ENCODE measurements at places on chromosomes 1 and 21.

DNA sequence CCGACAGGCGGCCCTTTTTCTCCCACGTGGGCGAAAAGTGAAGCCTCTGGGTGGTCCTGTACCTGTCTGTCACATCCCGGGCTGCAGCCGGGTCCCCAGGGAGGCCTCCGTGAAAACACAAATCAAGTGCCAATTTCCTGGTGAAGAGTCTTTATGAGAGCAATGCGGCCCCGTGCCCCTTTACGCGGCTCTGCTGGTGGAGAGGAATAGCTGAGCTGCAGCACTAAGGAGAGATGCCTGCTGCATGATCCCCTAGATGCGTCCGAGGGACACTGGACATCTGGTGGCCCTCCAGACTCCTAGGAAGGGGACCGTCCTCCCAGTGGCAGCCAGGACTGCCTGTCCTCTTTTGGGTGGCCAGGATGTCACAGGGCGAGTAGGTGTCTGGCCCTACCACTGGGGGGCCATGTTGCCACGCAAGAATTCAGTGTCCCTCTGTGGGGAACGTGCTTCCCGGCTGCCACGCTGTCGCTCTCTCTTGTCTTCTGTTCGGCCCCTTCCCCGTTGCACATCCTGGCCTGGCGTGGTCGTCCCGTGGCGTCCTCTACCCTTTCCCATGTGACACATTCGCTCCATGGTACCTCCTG, 38.7 kb downstream of the COL18A1 start:
- no peak for DNase-seq

DNA sequence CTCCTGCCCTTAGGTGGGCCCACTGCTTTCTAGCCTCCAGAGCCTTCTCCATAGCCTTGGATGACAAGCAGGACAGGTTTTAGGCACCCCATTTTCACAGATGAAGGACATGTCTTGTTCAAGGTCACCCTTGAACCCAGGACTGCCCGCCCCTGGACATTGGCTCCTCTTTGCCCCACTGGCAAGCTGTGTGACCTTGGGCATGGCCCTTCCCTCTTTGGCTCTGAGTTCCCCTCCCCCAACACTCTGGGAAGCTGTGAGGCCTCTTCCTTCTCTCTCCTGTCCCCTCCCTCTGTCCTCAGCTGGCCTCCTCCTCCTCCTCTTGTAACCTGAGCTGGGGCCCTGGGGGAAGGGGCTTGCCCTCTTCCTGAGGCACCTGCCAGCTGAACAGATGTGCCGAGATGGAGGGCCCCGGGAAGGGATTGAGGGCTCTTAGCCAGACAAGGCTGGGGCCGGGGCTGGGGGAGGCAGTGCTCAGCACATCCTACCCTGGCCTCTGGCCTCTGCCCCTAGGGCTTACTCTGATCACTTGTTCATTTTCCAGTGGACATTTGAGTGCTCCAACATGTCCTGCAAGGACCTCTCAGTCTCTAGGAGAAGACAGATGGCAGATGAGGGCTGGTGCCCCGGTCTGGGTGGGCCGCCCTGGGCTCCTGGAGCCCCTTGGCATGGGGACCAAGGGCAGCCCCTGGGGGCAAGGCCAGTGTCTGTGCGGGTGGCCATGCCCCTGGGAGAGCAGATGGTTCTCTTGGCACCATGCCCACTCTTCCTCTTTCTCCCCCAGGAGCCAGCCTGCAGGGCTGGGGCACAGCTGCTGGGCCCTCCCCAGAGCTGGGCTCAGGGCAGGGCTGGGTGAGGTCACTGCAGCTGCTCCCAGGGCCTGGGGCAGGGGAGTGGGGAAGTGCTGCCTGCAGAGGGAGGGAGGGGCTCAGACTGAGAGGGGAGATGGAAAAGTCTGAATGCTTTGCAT, 10.7 kb downstream of the FOXO6 start:
- no peak for DNase-seq

- DNase-seq: no peak
Observed at GRCh38 chr1:155272466-155273342, 600 bp downstream of the CLK2 start.

- DNase-seq: no peak
Observed at GRCh38 chr21:24050231-24050630, 1557.0 kb downstream of the MRPL39 start.

DNA sequence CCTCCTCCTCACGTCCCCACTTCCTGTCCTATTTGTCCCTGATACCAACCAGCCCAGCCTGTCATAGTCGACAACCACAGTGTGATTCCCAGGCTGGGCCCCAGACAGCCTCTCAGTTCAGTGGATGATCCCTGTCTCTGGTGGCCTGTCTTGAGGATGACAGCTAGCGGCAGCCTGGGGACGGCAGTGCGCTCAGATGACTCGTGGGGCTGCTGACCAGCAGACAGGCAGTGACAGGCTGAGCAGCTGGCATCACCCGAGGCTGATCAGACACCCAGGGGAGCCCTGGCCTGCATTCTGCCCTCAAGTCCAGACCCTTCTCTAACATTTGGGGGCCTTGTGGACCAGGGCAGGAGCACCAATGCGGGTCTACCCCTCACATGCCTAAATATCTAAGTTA, 21.0 kb downstream of the NKAIN1 start:
- no peak for DNase-seq

DNA sequence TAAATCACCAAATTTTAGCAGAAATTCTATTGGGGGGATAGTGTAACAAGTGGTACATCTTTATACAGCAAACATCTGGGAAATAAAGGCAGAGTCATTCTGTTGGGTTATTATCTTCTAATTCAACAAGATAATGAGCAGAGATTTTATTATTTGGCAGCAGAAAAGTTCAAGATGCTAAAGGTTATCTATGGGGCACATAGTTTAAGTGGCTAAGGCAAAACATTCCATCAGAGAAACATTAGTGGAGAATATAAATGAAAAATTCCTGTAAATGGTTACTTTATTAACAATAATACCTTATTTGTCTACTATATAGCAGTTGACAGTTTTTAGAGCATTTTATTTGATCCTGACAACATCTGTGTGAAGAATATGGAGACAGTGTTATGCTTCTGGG, 815.7 kb downstream of the NCAM2 start:
- DNase-seq: no peak

GRCh38 chr1:207003210-207003609, 29.3 kb downstream of the C1orf116 start:
- no peak for DNase-seq

- DNase-seq: peak; percentile 87
Observed at GRCh38 chr1:109739738-109740614, 862 bp downstream of the GSTM3 start.

DNA sequence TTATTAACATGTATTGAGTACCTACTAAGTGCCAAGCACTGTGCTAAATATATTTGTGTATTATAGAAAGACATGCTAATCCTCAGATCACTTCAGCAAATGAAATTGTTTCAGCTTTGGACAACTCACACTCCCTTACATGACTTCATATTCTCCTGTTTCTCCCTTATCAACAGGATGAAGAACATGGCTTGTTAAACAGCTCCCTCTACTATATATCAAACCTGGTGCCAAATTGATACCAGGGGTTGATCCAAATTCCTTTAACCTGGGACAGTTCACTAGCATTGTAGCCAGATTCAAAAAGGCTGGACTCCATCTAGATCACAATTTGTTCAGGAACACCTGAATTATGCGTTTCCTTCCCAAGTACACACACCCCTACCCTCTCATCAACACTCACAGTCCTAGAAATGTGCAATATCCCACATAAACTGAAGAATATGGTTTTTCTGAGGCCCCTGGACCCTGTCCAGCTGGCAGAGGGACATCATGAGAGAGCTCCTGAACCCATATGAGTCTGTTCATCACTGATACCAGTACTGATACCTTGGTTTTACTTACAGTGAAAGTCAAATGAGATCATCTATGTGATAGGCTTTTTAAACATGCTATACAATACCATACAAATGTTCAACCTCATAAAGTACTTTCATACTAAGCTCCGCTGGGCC, 47.0 kb upstream of the PALMD start:
- DNase-seq: no peak

DNA sequence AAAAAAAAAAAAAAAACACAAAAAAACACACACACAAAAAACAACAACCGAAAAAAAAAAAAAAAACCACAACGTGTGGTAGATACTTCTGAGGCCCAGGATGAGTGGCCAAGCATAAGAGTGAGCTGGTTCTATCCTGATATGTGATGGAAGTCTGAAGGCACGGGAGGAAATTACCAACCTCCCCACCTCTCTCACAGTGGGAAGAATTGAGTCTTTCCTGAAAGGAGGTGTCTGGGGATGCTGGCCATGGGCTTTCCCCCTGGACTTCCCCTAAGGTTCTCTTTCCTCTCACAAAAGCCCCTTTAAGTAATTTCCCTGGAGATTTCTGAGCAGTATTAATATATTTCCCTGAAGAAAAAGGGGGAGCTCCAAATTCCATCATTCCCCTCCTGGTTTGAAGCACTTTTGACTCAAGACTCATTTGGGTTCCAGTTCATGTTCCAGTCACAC, 5.2 kb downstream of the TMCC2 start:
- no peak for DNase-seq

- DNase-seq: peak; percentile 27
Observed at GRCh38 chr1:46180082-46180616, 3.9 kb upstream of the P3R3URF start.

DNA sequence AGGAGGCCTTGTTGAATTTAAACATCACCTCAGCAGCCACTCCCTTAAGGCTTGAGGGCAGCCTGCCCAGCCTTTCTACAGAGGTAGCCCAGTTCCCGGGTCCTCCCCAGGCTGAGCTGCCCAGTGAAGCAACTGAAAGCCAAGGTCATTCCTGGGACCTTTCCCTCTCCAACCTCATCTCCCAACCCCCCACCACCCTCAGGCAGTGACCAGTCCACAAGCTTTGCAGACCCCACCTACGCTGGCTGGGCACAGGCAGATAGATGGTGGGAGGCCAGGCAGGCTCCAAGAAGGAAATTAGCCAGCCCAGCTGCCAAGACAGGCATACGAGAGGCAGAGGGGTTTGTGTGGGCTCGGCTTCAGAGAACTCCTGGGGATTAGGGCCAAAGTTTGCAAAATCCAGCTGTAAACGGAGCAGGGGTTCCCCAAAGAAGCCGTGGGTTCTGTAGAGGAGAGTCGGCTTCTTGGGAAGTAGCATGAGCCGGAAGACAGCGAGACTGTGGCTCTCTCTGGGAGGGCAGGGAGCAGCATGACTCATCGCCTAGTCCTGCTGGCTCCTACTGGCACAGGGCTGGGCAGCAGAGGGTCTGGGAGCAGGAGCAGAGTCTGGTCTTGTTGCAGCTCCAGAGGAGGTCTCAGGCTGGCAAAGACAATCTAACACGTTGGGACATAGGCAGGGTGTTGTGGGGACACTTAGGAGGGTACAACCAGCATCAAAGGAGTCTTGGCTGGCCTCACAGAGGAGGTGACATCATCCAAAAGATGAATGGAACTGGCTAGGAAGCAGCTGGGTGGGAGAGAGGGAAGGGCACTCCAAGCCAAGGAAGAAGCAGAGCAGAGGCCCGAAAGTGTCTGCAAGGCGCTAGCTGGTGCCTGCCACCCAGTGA, 2.8 kb upstream of the ZC3H12A start:
- DNase-seq: no peak

DNA sequence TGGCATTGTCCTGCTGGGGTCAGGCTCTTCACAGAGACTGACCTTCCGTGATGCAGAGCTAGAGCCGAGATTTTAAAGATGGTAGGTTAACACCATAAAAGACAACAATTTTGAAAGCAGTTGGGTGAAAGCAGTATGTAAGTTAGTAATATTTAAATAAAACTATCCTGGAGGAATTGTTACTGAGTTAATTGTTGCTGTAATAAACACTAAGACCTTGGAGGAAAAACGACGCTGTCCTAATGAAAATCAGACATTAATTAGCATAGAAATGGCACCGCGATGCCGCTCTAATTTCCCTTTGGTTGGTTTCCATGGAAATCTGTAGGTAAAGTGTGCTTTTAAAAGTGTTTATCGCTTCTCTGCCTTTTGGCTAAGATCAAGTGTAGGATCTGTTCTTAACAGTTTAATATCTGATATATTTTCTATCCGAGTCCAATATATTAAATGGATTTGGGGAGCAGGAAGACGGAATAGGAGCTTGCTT, 745 bp upstream of the ANP32E start:
- DNase-seq: no peak

- no peak for DNase-seq
Observed at GRCh38 chr1:201759194-201759815, 69.7 kb upstream of the IPO9 start.

DNA sequence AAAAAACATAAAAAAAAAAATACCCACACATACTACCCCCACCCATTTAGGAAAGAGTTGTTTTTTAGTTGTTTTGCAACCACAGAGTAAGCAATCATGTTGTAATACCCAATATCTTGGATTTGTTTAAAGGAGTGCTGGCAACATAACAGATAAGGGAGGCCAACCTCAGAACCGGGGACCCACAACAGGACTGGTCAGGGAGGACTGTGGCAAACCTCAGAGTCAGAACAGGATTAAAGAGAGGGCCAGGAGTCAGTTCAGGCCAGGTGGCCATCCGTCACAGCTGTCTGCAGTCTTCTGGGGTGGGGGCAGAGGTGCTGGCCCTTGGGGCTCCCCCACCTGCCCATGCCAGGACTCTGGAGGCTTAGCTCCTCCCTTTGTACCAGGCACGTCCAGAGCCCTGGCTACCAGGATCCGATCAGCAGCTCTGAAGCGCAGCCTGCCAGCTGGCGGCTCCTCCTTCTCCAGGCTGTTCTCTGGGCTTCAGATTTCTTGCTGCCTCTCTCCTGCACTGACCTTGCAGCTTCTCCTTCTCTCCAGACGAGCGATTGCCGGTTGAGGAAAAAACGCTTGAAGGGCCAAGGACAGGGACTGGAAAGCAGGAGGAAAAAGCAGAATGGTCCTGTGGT, 7.9 kb downstream of the H6PD start:
- DNase-seq: no peak

GRCh38 chr1:20477348-20478056, 8.5 kb downstream of the CAMK2N1 start:
- no peak for DNase-seq

DNA sequence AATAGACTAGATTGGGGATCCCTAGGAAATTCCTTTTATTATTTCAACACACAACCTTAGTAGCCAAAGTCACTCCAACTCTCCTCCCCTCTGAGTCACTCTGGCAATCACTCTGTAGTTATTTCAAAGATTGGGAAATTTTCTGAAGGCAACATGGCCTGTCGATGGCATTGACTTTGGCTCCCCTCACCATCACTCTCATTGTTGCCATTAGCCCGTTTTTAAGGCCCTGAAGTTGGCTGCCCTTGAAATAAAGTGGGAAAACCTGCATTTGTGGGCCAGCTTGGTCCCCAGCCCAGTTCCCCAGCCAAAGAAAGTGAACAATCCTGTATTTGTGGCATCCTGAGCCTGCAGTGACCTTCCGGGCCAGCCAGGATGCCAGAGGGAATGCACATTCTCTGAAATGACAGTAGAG, 52.5 kb downstream of the CDC7 start:
- no peak for DNase-seq

DNA sequence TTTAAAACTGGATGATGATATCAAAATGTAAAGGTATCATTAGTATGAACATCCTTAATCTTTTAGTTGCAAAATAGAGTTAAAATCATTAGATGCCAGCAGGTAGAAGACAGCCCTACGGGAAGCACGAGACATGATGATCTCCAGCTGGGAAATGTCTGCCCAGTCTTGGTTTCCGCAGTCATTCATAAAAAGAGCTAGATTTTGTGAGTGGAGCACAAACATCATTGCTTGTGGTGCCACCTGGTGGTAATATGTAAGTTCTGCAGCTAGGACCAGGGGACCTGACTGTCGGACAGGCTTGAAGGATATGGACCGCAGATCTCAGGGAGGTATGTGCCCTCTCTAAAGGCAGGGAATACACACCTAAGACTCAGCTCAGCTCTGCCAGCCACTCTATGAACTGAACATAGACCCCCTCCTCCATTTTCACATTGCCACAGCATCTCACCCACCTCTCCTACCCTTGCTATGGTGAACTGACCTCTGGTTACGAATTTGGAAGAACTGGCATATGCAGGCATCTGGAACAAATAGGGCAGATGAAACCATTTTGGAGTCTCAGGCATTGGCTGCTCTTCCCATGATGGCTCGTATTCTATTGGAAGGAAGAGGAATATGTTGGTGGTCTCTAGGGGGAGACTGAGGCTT, 9.2 kb downstream of the FCMR start:
- DNase-seq: peak; percentile 70

Data from activated T-cell treated with anti-CD3 and anti-CD28 coated beads, Interleukin-2, amount 50 U/mL, for 72 hours (primary cell).